ENCODE measurements at places on chromosomes 11 and 22.

- no peak for DNase-seq
Measured at GRCh38 chr11:1514336-1515061, 27.9 kb upstream of the MOB2 start.

DNA sequence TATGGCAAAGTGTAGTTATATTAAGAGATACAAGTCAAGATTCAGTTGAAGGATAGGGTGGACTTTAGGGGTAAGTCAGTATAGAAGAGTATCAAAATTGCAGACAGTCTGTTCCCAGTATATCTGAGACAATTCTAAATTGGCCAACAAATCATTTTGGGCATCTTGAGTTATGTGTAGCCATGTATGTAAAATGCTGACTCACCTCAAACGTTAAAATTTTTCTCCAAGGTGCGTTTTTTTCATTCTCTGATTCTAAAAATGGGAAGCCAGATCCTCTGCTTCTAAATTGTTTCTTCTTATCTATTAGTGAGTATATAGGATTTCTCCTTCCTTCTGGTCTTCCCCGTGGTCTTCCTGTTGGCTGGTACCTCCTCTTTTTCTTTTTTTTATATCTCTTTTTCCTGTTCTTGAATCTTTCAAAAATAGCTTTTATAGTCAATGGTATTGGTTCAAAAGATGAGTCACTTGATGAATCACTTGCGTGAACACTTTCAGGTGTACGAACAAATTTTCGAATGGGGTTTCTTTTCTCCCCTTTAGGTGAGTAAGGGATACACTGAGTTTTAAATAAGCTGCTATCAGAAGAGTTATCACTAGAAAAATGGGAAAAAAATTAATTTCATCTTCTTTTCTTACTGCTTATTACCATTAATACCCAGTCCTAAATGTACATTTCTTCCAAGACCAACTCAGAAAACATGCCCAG is 3.2 kb downstream of the TAF1D start:
- no peak for DNase-seq

DNA sequence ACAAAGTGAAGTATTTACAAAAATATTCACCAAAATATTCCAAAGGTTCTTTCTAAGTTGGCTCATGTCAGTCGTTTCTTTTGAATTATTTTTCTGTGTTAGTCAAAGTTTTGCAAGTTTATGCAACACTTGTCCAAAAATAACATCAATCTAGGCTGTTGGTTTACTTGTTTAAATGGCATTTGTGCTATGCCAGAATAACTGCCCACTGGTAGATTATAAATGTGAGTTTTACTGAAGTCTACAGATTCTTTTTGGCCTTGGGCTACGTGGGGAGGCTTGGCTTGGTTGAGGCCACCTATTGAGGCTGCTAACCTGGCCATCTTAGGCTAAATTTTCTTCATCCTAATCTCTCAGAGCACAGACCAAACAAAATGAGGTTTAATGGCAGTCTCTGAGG is 1091.9 kb upstream of the RAG2 start:
- DNase-seq = no peak

- peak; percentile 67 for DNase-seq
Measured at GRCh38 chr22:31082606-31083376, 1.7 kb downstream of the SMTN start.

DNA sequence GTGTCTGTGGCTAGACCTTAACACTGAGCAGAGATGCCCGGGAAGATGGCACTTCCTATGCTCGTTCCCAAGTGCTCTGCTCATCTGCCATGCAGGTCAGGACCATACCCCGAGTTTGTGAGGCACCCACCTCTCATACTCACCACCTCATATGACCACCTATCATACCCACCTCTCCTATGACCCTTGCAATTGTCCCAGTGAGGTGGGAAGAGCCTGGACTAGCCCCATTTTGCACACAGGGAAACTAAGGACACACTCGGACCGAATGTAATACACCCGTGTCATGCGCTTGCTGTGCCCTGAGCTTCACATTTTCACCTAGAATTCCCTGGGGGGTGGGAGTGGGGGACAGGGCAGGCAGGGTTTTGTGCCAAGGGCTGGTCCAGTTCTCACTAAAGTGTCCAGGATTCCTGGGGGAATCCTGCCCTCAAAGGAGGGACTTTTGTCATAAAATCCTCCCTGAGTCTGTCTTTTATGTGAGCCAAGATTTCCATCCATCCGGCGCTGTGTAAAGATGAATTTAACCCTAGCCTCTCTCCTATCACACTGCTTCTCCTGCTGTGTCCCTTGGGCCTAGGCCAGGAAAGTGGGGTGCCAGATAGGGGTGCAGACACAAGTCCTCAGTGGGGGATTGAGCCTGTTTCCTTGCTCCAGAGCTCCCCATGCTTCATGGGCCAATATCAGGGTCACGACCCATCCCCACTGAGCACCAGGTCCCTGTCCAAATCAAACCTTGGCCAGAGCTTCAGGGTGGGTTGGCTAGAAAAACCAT is 20.0 kb downstream of the TPBGL start:
- DNase-seq = no peak

- DNase-seq = no peak
Measured at GRCh38 chr11:66333896-66334604, 2.2 kb downstream of the RIN1 start.

- no peak for DNase-seq
Measured at GRCh38 chr11:34464591-34465051, 25.9 kb downstream of the CAT start.

- no peak for DNase-seq
Measured at GRCh38 chr11:101817581-101817980, 97.2 kb upstream of the CEP126 start.

DNA sequence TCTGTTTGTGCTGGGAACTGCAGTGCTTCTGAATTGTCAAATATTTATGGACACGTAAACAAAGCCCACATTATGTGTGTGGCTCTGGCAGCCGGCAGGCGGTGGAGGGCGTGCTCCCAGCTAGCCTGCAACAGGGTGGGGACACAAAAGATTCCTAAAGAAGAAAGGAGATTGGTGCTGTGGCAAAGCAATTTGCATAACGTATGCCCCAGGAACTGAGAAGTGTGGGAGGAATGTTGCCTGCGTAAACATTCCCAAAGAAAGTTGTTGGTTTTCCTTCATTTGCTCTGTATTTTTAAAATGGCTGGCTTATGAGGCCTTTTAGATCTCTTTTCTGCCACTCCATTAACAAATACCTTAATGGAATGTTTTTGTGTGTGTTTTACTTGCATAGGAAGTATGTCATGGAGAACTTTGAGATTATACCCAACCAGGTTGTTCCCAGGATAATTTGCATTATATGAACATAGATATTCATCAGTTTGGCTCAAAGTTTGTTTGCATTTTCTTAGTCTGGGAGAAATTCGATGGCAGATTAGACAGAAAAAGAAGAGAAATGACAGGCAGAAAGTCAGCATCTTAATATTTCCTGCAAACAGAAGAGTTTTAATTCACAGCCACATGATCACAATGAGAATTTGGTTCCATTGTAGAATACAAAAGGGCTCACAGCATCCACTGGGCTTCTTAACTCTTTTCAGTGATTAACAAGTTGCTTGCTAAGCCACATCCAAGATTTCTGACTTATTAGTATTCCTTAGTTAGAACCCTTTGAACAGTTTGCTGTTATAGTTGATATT is 41.8 kb upstream of the DLAT start:
- peak; percentile 97 for DNase-seq

- no peak for DNase-seq
Measured at GRCh38 chr11:35151241-35151640, 12.3 kb downstream of the CD44 start.

DNA sequence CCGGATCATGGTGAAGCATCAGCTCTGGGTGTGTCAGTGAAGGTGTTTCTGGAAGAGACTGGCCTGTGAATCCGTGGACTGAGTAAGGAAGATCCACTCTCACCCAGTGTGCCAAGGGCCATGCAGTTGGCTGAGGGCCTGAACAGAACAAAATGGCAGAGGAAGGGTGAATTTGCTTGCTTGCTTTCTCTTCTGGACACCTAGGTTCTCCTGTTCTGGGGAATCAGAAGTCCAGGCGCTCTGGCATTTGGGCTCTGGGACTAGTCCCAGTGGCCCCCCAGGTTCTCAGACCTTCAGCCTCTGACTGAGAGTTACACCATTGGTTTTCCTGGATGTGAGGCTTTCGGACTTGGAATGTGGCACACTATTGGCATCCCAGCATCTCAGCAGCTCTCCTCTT is 1170.8 kb downstream of the TBC1D22A start:
- no peak for DNase-seq

Data from COLO829 (cell line).